ENCODE measurements at places on chromosomes 7 and 10.
A peak's percentile ranks its signal among the peaks of the same experiment; 100 is the strongest.

DNA sequence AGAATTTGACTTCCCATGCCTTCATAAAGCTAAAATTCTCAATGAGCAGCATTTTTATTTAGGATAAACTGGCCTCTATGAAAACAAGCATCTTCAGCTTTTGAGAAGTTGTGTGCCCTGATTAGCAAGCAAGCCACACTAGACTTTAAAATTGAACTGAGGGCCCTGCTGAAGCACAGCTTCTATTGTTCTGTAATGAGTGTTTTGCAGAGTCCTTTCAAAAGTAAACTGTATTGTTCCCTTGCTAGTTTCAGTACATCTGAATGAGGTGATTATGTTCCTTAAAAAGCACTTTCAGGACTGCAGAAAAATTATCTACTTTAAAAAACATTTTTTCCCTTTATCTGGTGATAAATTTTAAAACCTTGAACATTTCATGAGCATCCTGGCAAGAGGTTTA, 113.3 kb upstream of the PRPS1L1 start:
- H3K27ac ChIP-seq = no peak overlapping the region
- H3K4me1 ChIP-seq = no peaks in the 10 kb centered on the region
- no peaks in the 10 kb centered on the region for H3K36me3 ChIP-seq
- H3K4me3 ChIP-seq = no peak overlapping the region
- DNase-seq = no peak

GRCh38 chr7:20064974-20065862, 152.0 kb downstream of the MACC1 start:
- peak; percentile 60 for DNase-seq
- peaks cover 1% of the 10 kb centered on the region for H3K4me1 ChIP-seq
- H3K27me3 ChIP-seq = no peaks in the 10 kb centered on the region

DNA sequence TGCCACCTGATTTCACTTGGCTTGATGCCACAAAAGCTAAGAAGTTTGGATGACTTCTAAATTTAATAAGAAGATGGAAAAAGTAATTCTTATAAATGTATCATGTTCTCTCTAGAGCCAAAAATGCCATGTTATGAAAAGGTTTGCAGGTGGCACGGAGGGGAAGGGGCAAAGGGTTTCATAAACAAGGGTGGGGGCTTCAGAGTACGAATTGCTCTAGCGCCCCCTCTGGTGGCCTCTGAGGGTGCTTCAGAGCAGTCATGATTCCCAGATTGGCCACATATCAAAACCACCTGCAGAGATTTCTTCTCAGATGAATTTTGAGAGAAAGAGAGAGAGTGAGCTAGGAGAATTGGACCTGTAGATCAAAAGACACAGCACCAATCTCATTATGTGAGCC, 208.6 kb upstream of the YAE1 start:
- no peak overlapping the region for H3K27ac ChIP-seq
- DNase-seq = no peak
- H3K4me1 ChIP-seq = peaks cover 8% of the 10 kb centered on the region
- no peak overlapping the region for H3K4me3 ChIP-seq
- H3K27me3 ChIP-seq = no peaks in the 10 kb centered on the region

DNA sequence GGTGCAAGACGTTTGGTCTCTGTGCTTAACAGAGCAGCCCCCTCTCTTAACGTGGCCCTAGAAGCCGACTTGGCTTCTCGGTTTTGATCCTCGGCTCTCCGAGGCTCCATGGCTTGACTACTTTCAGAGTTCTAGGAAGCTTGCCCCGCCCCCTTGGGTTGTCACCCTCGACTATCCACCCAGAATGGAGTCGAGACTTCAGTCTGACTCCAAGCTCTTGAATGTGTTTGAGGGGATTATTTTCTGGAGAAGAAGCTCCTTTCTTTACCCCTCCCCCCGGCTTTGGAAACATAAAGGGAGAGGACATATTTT, 448 bp downstream of the SEC24C start:
- peaks cover 33% of the 10 kb centered on the region for H3K36me3 ChIP-seq
- H3K27me3 ChIP-seq = no peaks in the 10 kb centered on the region
- H3K27ac ChIP-seq = peak overlapping the region; percentile 69
- peak overlapping the region; percentile 95 for H3K4me3 ChIP-seq
